ENCODE measurements at places on chromosomes 12 and 14.

- DNase-seq, result peak; percentile 17
These were observed 82.9 kb downstream of the FGD4 start for GRCh38 chr12:32482226-32482625.

DNA sequence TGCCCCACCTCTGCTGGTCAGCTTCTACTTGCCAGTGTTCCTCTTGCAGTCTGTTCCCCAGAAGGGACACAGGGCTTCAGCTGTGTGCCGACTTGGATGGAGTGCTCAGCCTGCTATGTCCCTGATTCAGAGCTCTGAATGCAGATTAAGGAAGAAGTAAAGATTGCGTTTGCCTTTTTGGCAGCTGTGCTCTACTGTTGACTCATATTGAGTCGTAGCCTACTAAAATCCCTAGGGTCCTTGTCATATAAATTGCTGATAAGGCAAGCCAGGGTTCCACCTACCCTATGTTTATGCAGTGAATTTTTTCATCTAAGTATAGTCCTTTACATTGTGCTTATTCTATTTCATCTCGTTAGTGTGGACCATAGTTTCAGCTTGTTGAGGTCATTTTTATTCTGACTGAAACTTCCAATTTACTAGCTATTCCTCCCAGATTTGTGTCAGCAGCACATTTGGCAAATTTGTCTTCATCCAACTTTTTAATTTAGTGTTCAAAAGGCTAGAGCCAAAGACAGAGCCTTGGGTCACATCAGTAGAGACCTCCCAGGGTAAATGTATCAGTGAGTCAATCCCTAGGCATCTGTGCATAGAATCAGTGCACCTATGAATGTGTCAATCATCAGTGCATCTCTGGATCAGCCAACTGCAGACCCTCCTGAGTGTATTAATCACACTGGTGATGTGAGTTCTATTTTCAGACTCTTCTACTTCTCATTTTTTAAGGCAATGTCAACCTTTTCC is 31.9 kb downstream of the CACNA1C start:
- DNase-seq, result no peak

DNA sequence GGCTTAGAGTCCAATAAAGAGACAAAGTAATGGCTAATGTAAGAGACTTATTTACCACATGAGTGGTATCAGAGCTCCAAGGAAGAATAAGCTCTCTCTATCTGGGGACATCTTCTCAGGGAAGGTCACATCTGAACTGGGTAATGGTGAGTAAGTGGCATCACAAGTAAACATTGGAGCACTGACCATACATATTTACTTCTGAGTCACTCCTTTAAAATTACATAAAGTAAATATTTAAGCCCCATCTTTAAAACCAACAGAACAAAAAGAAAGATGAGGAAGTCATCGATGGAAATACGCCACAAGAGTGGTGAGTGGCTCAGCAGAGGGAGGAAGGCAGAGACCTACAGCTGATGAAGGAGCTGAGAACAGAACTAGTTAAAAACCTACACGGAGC is 159.9 kb downstream of the DUSP6 start:
- DNase-seq, result no peak

- DNase-seq, result no peak
These were observed 24.5 kb downstream of the SLC17A8 start for GRCh38 chr12:100381379-100381778.

DNA sequence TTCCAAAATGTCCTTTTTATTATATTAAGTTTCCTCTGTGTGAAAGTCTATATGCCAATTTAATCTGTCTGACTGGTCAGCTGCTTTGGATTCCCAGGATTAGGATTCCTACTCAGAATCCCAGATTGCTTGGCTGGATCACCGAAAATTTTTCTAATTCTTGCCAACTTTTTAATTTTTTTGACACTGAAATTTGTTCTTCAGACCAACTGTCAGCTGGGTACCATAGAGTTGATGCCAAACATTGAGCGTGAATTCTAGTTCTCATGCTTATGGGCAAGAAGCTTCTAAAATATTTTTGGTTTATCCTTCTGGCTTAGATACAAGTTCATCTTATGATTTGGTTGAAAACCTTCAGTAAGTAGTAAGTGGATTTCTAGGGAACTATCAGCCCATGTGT is 1611.4 kb upstream of the FLRT2 start:
- no peak for DNase-seq

DNA sequence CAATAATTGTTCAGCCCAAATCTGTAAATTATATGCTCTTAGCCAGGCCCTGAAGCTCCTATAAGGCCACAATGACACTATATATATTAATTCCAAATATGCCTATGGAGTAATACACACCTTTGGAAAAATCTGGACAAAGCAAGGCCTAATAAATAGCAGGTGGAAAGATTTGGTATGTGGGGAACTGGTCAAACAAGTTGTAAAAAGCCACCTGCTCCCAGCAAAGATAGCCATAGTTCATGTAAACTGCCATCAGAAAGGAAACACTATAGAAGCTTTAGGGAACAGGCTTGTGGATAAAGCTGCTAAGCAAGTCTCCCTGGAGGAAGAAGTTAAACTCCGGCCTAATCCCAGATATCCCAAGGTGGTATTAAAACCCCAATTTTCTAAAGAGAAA is 29.7 kb downstream of the PRMT8 start:
- no peak for DNase-seq

GRCh38 chr12:21538061-21538653 is 12.1 kb downstream of the SPX start:
- DNase-seq, result no peak

GRCh38 chr12:69519871-69520270 is 49.7 kb downstream of the FRS2 start:
- DNase-seq, result no peak

GRCh38 chr14:68140076-68140741 is 320.6 kb downstream of the RAD51B start:
- no peak for DNase-seq

DNA sequence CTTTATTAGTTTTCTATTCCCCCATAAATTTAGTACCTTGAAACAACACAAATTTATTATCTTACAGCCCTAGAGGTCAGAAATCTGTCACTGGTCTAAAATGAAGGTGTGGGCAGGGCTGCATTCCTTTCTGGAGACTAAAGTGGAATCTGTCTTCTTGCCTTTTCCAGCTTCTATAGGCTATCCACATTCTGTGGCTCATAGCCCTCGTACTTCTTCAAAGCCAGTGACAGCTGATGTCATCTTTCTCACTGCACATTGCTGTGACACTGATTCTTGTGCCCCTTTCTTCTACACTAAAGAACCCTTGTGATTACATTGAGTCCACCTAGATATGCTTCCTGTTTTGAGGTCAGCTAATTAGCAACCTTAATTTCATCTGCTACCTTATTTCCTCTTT is 23.2 kb upstream of the DCN start:
- no peak for DNase-seq

DNA sequence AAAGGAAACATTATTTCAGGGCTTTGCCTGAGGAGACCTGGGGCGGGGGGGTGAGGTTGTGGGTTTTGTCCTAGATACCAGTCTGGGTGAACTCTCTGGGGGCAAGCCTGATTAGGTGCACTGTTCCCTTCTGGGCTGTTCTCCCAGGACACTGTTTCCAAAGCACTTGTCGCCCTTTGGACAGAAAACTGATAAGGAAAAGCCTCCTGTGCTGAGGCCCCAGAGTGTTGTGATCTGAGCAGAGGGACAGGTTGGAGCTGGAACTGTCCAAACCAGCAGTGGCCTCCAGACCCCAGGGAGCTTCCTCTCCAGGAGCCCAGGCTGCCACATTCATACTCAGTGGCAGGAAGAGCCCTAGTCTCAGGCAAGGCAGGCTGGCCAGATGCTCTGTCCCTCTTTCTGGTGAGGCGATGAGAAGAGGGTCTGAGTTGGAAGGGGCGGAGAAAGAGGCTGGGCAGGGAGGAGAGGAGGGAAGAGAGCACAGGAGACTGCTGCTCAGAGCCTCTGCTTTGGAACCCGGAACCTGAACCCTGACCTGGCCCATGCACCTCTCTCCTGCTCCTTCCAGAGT is 1.9 kb downstream of the GALNT16 start:
- DNase-seq, result no peak

GRCh38 chr14:101972126-101972866 is 7.9 kb downstream of the DYNC1H1 start:
- DNase-seq, result no peak

DNA sequence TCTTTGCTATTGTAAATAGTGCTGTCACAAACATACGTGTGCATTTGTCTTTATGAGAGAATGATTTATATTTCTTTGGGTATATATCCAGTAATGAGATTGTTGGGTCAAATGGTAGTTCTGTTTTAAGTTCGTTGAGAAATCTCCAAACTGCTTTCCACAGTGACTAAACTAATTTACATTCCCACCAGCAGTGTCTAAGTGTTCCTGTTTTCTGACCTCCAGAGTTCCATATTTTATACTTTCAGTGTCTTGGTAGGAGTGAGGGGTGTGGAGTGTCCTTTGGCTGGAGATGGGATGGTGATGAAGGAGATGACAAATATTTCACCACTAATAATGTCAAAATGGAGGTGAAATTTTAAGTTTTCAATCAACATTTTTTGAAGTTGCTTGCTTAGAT is 86.4 kb downstream of the DACT1 start:
- DNase-seq, result no peak

- DNase-seq, result peak; percentile 74
These were observed 94.9 kb downstream of the NAV3 start for GRCh38 chr12:77925536-77926108.

DNA sequence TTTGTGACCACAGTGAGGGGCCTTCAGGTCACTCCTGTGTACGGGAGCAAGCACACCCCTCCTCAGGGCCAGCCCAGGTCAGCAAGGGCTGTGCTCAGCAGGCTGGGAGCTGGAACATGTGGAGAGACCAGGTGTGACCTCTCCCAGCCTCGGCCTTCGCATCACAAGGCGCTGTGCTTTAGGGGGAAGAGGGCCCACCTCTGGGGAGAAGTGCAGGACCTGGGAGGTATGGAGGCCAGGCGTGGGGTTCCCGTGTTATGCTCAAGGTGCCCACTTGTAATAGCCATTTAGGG is 194.6 kb upstream of the PRMT8 start:
- no peak for DNase-seq

- DNase-seq, result no peak
These were observed 2.0 kb upstream of the PCK2 start for GRCh38 chr14:24092110-24092504.

DNA sequence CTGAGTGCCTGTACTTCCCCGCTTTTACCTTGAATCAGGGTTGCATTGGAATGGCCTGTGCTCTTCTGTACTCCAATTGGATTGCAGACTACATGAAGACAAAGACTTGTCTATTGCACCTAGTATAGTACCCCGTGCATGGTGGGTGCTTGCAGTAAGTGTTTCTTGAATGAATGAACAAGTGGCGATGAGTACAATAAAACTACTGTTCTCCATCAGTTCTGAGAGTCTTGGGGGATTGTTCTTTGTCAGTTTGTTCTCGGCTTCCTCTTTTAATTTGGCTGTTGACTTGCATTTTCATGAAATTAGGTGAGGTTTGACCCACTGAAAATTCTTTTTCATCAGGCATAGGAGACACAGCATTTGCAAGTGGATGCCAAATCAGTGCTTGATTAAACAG is 34.1 kb downstream of the ERH start:
- DNase-seq, result no peak

- no peak for DNase-seq
These were observed 93.8 kb downstream of the TMEM30B start for GRCh38 chr14:61187196-61187905.

GRCh38 chr12:53056296-53056695 is 6.4 kb downstream of the TNS2 start:
- no peak for DNase-seq

- no peak for DNase-seq
These were observed 54.4 kb downstream of the KLRG1 start for GRCh38 chr12:9043766-9044165.

DNA sequence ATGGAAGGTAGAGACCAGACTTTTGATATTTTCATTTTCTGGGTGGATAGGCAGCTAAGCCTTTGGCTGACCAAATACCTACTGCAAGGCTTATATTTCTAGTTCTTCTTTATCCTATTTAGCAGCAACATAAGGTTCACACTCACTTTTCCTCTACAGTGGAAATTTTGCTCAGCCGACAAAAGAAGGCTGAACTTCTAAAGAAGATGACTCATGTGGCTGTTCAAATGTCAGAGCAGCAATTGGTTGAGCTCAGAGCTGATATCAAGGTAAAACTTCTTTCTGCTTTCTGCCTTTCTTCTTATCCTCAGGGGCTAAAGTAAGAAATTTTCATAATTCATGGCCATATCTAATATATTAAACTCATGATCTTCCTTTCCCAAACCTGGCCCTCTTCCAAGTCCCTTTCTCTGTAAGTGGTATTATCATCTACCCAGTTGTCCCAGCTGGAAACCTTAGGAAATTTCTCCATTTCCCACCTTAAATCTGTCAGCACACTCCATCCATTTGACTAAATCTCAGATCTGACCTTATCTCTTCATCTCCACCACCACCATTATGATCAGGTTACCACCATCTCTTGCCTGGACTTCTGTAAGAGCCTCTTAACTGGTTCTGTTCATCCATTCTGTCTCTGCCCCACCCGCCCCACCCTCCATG is 19.8 kb upstream of the KCNH3 start:
- no peak for DNase-seq

DNA sequence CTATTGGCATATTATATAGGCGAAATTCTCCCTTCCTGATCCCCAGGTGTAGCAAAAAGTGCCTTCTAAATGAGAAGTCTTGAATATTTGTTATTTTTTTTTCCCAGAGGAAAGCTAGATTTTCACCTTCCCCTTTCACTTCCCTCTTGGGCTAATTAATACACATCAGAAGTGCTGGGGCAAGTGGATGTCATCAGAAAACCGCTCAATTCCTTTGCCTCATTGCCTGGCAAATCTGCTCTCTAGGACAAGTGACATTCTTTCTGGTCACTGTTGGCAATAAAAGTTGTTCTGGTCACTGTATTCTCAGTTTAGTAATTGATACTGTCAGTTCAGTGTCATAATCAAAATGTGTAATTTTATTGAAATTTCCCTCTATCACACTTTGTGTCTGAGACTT is 174.5 kb downstream of the ETNK1 start:
- no peak for DNase-seq

GRCh38 chr14:96876747-96877146 is 79.6 kb downstream of the VRK1 start:
- DNase-seq, result no peak

- peak; percentile 58 for DNase-seq
These were observed at the start of gene KITLG for GRCh38 chr12:88580051-88580871. Gene KITLG (minus strand): TSS chr12:88580471. CDS start chr12:88580278, 193 bp downstream.

DNA sequence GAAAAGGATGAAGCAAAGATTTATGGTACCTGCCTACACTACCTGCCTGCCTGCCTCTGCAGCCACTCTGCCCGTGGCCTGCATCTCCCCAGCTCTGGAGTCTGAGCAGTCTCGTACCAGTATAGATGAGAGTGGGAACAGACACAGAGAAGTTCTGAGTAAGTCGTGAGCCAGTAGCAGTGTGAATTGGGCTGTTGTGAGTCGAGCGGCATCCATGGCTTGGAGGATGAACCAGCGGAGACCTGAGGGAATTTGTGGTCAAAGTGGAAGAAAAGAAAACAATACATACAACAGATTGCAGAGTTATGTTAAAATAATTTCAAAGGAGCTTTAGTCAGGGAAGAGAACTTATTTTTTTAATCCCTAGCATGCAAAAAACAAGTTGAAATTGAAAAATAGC is 25.3 kb downstream of the C2CD5 start:
- no peak for DNase-seq

- DNase-seq, result no peak
These were observed 240.4 kb upstream of the FAR2 start for GRCh38 chr12:28908646-28909045.
